Activated CD4-positive, alpha-beta T cell treated with anti-CD3 and anti-CD28 coated beads for 36 hours (primary cell): ENCODE measurements at places on chromosomes 6 and 20. TPM values are rescaled to one million over a fixed set of nuclear protein-coding genes. Genes with fewer than 3 reads are reported as not detected.

SLC26A8 gene
- not detected for total RNA-seq

OLIG3 gene
- not detected for total RNA-seq

TFAP2D gene
- total RNA-seq, result not detected

NKAIN2 gene
- not detected for total RNA-seq

ARHGAP18 gene
- 6.8 TPM for total RNA-seq

TNFRSF21 gene
- 2.8 TPM for total RNA-seq

ASIP gene
- total RNA-seq, result not detected

SH3BGRL2 gene
- 0.40 TPM for total RNA-seq

MOG gene
- not detected for total RNA-seq

CSNK2B gene
- 239 TPM for total RNA-seq

ARMH2 gene
- total RNA-seq, result not detected
